ENCODE measurements at places on chromosomes 7 and 10. TPM values are rescaled to one million over a fixed set of nuclear protein-coding genes. Genes with fewer than 3 reads are reported as not detected.

- H3K4me3 ChIP-seq, result no peak overlapping the region
- H3K4me1 ChIP-seq, result no peaks in the 10 kb centered on the region
- no peaks in the 10 kb centered on the region for H3K36me3 ChIP-seq
- H3K27ac ChIP-seq, result no peak overlapping the region
These were observed 421.2 kb downstream of the IPMK start for GRCh38 chr10:57846307-57847065.

DNA sequence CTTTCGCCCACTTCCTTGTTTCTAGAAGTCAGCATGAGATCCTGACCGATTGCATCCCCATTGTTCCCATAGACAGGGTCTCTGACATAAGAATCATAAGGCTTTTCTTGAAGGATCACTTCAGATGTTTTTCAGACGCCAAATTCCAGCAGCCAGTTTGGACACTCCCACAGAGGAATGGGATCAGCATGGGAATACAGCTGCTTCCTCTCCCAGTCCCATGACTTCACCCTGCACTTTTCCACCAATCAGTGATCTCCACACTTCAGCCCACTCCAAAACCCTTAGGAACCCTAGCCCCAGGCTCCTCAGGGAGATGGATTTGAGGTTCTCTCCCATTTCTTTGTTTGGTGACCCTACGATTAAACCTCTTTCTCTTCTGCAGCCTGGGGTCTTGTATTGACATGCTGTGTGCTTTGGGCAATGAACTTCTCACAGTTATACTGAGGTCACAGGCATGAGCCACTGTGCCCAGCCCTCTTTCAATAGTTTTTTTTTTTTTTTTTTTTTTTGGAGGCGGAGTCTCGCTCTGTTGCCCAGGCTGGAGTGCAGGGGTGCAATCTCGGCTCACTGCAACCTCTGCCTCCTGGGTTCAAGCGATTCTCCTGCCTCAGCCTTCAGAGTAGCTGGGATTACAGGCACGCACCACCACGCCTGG, 52.8 kb upstream of the CHST3 start:
- no peaks in the 10 kb centered on the region for H3K4me1 ChIP-seq
- H3K27me3 ChIP-seq, result no peaks in the 10 kb centered on the region
- DNase-seq, result no peak
- H3K27ac ChIP-seq, result no peak overlapping the region
- no peak overlapping the region for H3K4me3 ChIP-seq

DNA sequence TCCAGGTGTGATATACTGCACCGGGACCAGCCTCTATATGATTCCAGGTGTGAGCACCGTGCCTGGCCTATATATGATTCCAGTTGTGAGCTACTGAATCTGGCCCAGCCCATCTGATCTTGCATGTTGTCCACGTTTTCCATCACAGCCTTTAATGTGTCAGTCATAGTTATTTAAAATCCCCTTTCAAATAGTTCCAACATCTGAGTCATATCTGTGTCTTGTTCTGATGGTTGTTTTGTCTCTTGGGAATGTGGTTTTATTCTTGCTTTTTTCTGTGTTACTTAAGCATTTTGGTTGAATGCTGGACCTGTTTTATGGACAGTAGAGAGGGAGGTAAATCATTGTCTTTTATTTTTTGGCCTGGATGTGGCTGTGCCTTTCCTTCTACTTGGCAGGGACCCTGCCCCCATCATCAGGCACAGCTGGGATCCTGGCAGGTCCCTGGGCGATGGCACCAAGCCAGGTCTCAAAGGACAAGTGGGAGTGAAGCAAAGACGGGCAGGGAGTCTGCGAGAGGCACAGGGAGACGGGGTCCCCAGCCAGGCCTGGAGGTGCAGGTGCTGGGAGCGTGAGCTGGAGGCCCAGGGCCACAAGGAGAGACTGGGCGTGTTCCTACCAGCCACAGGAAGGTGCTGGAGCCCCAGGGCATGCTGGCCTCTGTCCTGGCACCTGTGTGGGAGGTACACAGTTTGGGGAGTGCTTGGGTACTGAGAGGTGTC, 94.7 kb downstream of the DYNC2I1 start:
- no peak for DNase-seq
- no peak overlapping the region for H3K4me3 ChIP-seq
- no peak overlapping the region for H3K27ac ChIP-seq
- no peaks in the 10 kb centered on the region for H3K27me3 ChIP-seq
- H3K36me3 ChIP-seq, result 0 out of 2 replicates have a peak, but pooled peaks cover 2% of the 10 kb centered on the region
- H3K4me1 ChIP-seq, result no peaks in the 10 kb centered on the region

DNA sequence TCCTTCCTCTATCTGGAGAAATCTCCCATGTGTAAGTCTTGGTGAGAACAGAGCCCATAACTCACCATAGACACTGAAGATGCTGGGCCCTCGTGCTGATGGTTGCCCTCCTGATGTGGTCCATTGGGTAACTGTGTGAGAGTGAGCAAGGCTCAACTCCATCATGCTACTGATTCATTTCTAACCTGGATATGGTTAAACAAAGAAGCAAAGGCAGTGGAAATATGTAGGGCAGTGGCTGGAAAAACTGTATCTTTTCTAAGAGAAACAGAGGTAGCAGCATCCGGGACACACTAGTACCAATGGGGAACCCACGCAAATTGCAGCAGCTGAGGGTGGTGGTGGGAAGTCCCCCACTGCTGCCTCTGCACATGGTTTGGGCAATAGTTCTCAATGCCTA, 221.7 kb downstream of the KLF6 start:
- H3K36me3 ChIP-seq, result no peaks in the 10 kb centered on the region
- H3K4me3 ChIP-seq, result no peak overlapping the region
- no peak overlapping the region for H3K27ac ChIP-seq

The OPN1SW gene
- not detected for total RNA-seq

The MYPN gene
- total RNA-seq, result 0.39 TPM
